ENCODE measurements at places on chromosomes 12 and 14.

GRCh38 chr12:116529048-116529447, 30.1 kb upstream of the MAP1LC3B2 start:
- DNase-seq: no peak

DNA sequence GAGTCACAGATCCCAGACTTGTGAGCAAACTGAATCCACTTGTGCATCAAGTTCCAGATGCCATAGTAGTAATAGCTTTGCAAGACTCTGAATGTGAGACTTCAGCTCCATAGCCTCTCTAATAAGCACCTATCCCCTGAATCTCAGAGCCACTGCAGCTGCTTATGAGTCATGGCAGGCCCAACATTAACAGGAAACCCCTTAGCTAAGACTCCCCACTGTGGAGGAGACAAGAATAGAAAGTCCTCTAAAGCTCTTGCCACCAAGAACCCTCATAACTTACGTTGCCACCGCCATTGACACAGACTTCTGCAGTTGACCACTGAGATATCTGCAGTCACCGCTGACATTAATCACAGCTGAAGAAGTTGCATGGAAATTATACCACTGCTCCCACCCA, 62.9 kb upstream of the PDE3A start:
- DNase-seq: no peak

DNA sequence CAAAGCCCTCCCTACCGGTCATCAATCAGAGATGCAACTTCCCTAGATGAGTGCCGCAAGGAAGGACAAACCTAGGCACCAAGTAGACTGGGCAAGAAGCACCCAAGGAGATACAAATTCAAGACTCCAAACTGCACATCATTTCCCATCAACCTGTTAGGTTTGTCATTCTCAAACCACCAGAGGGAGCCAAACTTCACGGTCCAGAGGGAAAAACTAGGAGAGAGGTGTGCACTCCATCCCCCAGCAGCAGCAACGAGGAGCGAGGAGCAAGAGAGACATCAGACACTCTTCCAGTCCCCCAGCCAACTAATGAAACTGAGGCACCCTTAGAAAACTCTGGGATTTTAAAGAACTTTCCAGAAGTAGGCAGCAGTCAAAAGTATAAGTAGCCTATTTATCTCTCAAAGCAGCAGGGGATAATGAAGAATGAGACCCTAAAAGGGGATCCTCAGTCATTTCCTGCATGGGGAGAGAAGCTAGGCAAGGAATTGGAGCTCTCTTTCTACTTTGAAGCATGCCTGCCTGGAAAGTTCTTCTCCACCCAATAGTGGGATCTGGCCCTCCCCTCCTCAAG, 37.0 kb upstream of the NT5DC3 start:
- DNase-seq: peak; percentile 80

DNA sequence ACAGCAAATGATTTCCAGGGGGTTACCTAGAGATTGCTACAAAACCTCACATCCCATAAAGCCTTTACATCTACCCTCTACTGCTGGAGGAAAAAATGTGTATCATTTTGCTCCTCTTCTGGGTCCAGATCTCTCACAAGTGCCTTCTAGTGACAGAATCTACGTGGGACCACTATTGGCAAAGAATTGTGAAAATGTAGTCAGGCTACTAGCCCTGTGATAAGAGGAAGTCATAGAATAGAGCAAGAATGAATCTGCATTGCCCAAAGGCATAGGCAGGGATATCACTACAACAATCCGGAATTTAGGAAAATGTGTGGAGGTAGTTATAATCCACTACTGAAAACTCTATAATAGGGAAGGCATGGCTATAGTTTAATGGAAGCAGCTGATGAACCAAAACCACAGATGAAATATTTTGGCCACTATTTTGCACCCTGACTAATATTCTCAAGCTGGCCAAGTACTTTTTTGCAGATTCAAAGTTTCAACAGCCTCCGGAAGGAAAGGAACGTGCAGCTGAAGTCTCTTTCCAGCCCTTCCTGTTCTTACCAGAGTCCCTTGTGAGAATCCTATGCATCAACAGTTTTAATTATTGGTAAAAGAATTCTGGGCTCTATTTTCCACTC, 176.8 kb downstream of the PHLDA1 start:
- no peak for DNase-seq

DNA sequence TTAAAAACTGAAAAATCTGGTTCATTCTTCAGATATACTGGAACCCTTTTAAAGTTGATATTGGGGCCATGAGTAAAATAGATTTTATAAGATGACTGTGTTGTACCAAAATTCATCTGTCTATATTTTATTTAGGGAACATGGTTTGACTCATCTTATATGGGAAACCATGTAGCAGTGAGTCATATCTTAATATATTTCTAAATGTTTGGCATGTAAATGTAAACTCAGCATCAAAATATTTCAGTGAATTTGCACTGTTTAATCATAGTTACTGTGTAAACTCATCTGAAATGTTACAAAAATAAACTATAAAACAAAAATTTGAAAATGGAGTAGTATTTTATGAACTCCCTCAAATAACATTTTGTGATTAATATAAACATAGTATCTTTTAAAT, 14.2 kb downstream of the PTGER2 start:
- peak; percentile 55 for DNase-seq

DNA sequence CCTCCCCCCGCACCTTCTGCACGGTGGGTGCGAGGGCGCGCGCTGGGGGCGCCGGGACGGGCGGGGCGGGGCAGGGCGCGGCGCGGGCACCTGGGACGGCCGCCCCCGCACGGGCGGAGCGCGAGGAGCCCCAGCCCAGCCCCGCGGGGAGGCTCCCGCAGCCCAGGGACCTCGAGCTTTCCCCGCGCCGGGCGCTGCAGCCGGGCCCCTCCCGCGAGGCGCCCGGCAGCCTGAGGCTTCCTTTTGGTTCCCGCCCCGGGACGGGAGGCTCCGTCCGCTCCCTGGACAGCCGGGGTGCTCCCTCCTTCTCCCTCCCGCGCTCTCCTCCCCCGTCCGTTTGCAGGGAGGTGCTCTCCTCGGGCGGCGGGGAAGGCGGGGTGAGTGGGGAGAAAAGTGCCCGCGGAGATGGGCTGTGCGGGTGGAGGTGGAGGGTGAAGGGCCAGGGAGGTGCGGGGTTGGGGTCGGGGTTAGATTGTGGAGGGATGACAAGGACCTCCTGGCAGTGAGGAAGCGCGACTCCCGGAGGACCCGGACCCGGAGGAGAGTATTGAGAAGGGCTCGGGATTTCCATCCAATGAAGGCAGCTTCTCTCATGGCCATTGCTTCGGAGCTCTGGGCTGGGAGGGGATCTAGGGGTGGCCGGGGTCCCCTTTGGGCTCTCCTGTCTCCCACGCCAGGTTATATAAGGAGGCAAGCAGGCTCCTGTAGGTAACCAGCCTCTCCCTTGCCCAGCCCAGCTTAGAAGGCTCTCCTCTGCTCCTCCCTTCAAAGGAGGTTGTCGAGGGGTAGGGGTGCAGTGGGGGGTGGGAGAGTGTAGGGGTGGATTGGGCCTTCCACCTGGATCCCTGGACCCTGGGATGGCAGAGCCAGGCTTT, 645 bp downstream of the JDP2 start:
- DNase-seq: peak; percentile 21

- peak; percentile 59 for DNase-seq
Observed at GRCh38 chr14:71620401-71620800, 311.8 kb upstream of the RGS6 start.

GRCh38 chr12:117481470-117481869, 120.0 kb upstream of the NOS1 start:
- no peak for DNase-seq

DNA sequence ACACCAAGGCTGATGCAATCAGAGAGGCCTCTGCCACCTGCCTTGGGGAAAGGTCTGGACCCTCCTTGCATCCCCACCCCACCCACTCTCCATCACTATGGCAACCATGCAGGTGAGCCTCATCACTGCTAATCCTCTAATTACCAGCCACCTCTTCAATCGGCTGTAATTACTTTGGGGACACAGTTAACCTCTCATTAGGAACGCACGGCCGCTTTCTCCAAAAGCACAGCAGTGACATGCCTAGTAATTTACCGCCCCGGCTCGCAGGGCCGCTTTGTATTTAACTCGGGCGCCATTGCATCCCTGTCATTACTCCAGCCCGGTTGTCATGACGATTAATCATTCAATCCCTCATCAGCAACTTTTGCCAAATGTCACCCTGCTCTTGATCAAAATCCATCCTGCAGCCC, 36.3 kb upstream of the FAM222A start:
- DNase-seq: no peak

DNA sequence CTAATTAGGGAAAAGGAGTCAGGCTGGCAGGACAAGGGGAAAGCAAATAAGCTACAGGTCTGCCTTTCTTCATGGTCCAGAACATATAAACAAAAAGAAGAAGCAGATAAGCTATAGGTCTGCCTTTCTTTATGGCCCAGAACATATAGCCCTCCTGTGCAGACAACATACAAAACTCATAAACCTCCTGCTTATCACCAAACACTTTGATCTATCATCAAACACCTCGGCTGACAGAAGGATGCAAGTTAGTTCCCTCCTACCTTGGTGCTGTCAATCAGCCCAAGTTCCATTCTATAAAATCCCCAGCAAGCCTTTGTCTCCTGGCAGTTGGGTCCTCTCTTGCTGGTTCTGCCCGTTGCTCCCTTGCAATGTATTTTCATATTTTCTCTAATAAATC, 23.2 kb downstream of the AMN1 start:
- DNase-seq: no peak

DNA sequence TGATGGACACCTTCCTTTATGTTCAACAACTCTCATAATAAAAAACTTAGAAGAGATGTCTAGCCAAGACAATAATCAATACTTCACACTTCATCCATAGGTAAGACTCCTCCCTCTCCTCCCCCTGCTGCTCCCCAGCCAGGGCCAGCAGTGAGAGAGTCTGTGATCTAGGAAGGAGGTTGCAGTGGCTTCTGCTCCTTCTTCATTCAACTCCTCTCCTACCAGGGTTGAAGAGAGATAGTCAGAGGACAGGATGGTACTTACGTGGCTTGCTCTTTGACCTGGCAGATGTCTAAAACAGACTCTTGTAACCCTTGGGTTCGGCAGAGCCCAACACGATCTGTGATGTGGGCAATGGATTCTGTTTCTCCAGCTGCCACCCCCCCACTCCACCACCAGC, 31.0 kb downstream of the DHRS2 start:
- DNase-seq: no peak

GRCh38 chr14:100079726-100080005, 14.4 kb downstream of the EVL start:
- no peak for DNase-seq

- DNase-seq: peak; percentile 57
Observed at GRCh38 chr12:25997201-25997963, 38.9 kb downstream of the RASSF8 start.

DNA sequence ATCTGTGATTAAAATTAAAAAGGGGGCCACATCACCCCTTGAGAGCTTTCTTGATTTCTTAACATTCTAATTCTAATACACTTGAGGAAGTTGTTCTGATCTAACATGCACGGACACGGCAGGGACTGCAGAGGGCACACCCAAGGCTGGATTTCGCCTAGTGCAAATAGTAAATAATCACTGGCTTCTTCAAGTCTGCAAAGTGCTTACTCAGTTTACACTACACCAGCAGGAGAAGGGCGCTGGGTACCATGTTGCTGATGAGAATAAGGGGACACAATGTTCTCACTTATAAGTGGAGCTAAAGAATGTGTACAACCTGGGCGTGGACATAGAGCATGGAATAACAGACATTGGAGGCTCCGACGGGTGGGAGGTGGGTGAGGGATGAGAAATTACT, 34.2 kb downstream of the TBX5 start:
- peak; percentile 16 for DNase-seq

DNA sequence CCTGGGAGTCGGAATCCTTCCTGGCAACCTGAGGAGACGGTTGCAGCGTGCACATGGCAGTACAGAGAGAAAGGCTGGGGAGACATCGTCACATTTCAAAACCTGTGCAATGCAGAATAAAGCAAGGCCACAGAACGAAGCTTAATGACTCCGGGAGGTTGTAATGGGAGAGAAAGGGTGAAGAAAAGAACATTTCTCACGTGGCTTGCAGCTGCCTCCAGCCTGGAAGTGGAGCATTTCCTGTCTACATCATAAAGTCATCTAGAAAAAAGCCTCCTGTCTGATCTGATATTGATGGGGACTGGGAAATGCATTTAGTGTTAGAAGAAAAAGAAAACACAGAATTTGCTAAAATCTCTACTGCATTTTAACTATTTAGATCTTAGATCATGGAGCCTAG, 209.3 kb downstream of the TMEM132C start:
- DNase-seq: no peak

DNA sequence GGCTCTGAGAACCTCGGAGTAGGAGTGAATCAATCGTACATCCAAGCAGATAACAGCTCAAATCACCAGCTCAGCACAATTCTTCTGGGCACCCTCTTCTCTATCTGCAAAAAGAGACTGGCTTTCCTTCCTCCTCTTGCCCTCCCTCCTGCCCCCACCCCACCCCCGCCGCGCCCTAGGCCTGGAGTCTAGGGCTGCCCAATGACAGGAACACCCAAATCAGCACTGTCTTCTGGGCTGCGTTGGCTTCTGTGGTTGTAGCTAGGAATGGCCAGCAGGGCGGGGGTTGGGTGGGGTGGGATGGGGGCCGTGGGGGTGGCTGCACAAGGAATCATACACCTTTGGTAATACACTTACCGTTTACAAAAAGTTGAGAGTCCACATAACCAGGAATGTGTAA, 28.0 kb upstream of the TMCC3 start:
- DNase-seq: no peak

GRCh38 chr14:101399737-101400517, 161.4 kb upstream of the DIO3 start:
- no peak for DNase-seq

- peak; percentile 81 for DNase-seq
Observed at GRCh38 chr12:47867495-47867941, 37.3 kb downstream of the VDR start.

- no peak for DNase-seq
Observed at GRCh38 chr12:119157978-119158377, 20.8 kb upstream of the HSPB8 start.

DNA sequence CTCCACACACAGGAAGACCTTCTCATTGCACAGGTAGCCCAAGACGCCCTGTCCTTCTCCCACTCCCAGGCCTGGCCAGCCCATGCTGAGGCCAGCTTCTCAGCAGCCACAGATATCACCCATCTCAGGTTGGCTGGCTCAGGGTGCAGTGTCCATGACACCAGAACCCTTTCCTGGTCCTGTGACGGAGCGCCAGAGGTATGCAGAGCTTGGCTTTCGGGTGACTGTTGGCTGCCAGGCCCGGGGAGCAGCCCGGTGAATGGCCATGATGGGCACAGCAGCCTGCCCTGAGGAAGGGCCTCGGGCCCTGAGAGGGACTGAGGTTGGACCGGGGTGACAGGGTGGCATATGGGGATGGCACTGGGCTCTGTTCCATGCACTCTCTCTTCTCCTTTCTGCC, 173.4 kb downstream of the TSPAN9 start:
- DNase-seq: no peak

- no peak for DNase-seq
Observed at GRCh38 chr12:54762390-54762789, 91.9 kb upstream of the MUCL1 start.

GRCh38 chr14:51210594-51210993, 29.5 kb upstream of the TMX1 start:
- no peak for DNase-seq

- DNase-seq: no peak
Observed at GRCh38 chr12:120489018-120489417, 6.9 kb upstream of the DYNLL1 start.

Data from epithelial cell of esophagus (primary cell).